ENCODE measurements at places on chromosomes 11 and 22.

GRCh38 chr11:123531325-123531724 lies 101.3 kb downstream of the GRAMD1B start:
- H3K4me1 ChIP-seq: no peaks in the 10 kb centered on the region
- DNase-seq: no peak
- no peak overlapping the region for H3K4me3 ChIP-seq
- H3K36me3 ChIP-seq: no peaks in the 10 kb centered on the region
- no peak overlapping the region for H3K27ac ChIP-seq

- H3K27ac ChIP-seq: no peak overlapping the region
- H3K36me3 ChIP-seq: peaks cover 11% of the 10 kb centered on the region
- H3K4me3 ChIP-seq: no peak overlapping the region
- H3K4me1 ChIP-seq: no peaks in the 10 kb centered on the region
- H3K27me3 ChIP-seq: no peaks in the 10 kb centered on the region
- DNase-seq: no peak
Measured at GRCh38 chr22:41862160-41862529, 29.2 kb downstream of the SREBF2 start.

DNA sequence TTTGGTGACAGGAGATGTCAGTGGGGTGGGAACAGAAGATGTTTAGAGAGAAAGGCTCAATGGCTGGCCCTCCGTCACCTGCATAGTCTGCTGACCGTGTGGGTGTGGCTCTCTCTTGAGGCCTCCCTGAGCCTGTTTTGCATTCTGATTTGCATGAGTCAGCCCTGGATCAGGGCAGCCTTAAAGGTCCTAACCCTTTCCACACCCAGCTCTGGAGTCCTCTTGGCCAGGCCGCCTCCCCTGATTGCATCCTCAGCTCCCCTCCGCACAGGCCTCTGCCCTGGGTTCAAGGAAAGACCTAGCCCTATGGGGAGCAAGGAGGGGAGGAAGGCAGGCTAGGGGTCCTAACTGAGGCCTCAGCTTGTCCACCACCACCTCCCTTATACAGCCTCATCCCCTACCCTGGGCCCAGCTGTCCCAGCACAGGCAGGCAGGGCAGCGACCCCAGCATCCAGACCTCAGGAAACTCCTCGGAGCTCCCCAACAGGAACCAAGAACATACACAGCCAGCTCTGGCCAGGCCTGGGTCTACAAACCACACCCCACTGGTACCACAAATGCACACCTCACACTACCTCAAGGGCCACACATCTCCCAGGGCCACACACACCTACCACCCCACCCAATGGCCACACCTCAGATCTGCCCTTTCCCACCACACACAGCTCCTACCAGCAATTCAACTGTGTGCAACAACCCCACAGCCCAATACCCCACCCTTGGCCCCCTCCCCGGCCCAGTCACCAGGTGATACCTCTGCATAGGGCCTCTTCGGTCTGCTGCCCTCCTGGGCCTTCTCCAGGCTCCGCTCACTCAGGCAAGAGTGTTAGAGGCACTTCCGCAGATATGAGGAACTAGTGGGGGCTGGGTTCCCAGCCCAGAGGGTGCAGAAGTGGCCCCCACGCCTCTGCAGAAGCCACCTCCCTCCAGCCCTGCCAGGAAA lies 13.7 kb downstream of the ARAP1 start:
- H3K36me3 ChIP-seq: no peaks in the 10 kb centered on the region
- H3K4me3 ChIP-seq: peak overlapping the region; percentile 9
- no peaks in the 10 kb centered on the region for H3K27me3 ChIP-seq
- no peak for DNase-seq

- no peak overlapping the region for H3K4me3 ChIP-seq
- H3K4me1 ChIP-seq: no peaks in the 10 kb centered on the region
- no peak for DNase-seq
- H3K27me3 ChIP-seq: no peaks in the 10 kb centered on the region
- no peak overlapping the region for H3K27ac ChIP-seq
- no peaks in the 10 kb centered on the region for H3K36me3 ChIP-seq
Measured at GRCh38 chr22:22756109-22756508, 111.7 kb downstream of the GGTLC2 start.

DNA sequence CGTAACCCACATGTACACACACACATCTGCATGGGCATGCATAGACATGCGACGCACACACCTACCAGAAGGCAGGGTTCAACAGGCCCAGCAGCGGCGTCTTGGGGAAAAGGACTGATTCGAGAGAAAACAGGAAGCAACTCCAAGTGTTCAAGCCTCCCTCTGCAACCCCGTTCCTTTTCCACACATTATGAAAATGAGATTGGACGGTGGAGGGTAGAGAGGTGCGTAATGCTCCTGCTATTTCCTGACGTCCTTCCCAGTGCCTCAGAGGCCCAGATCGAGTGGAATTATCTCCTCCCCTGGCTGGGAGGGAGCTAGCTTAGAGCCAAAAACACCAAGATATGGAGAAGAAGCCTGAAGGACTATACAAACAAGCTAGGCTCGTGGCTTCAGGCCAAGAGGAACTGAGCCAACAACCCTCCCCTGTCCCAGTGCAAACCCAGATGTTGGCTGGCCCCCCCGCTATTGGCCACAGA lies 289.2 kb downstream of the MN1 start:
- no peak for DNase-seq
- H3K27ac ChIP-seq: peak overlapping the region; percentile 58
- H3K4me3 ChIP-seq: no peak overlapping the region
- H3K4me1 ChIP-seq: peaks cover 31% of the 10 kb centered on the region
- no peaks in the 10 kb centered on the region for H3K27me3 ChIP-seq
- H3K36me3 ChIP-seq: no peaks in the 10 kb centered on the region

- H3K4me3 ChIP-seq: no peak overlapping the region
- no peak overlapping the region for H3K27ac ChIP-seq
- H3K27me3 ChIP-seq: no peaks in the 10 kb centered on the region
- H3K4me1 ChIP-seq: no peaks in the 10 kb centered on the region
- no peak for DNase-seq
Measured at GRCh38 chr11:95584589-95584988, 205.0 kb downstream of the FAM76B start.

DNA sequence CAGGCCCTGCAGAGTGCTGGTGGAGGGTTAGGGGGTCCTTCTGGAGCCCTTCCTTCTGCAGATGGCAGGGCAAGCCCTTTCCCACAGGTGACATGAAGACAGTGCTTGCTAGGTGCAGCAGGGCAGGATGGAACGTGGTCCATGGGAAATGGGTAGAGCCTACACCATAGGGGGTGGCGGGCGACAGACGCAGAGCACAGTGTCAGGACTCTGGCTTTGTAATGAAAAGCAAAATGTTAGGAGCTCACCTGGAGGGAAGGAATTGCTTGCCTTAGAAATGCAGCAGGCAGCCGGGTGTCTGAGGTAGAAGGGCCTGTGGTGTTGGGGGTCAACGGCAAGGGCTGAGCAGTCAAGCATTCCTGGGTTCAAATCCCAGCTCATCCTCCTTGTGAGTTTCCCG lies 54.9 kb downstream of the ARHGAP8 start:
- no peak for DNase-seq
- no peaks in the 10 kb centered on the region for H3K36me3 ChIP-seq
- no peaks in the 10 kb centered on the region for H3K27me3 ChIP-seq
- no peaks in the 10 kb centered on the region for H3K4me1 ChIP-seq

- no peaks in the 10 kb centered on the region for H3K36me3 ChIP-seq
- no peaks in the 10 kb centered on the region for H3K4me1 ChIP-seq
- no peak overlapping the region for H3K4me3 ChIP-seq
- no peak for DNase-seq
Measured at GRCh38 chr11:79762279-79762921, 321.6 kb upstream of the TENM4 start.

- no peaks in the 10 kb centered on the region for H3K27me3 ChIP-seq
- H3K4me1 ChIP-seq: no peaks in the 10 kb centered on the region
- H3K36me3 ChIP-seq: no peaks in the 10 kb centered on the region
- no peak for DNase-seq
- no peak overlapping the region for H3K27ac ChIP-seq
- H3K4me3 ChIP-seq: no peak overlapping the region
Measured at GRCh38 chr11:28132548-28132947, 24.4 kb downstream of the METTL15 start.

DNA sequence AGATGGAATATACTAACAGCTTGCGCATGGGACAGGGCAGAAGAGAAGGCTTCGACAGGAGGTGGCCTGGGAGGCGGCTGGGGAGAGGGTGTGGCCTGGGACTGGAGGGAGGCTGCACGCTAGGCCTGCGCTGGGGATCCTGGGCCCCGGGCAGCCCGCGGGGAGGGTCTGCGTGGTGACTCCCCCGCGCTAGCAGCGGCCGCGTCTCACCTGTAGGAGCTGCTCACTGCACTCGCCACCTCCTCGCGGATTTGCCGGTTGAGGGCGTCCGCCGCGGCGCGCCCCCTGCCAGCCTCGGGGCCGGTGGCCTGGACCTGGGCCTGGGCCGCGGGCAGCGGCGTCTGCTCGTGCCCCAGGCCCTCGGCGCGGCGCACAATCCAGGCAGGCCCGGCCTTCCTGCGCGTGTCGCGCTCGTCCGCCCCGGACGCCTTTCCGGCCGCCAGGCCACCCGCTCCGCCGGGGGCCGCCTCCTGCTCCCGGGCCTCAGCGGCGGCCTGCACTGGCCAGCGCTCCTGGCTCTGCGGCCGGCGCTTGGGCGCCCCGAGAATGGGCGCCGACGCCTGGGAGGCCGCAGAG lies 1.5 kb downstream of the MAP6 start:
- no peak for DNase-seq
- H3K4me1 ChIP-seq: no peaks in the 10 kb centered on the region
- no peaks in the 10 kb centered on the region for H3K27me3 ChIP-seq
- H3K36me3 ChIP-seq: no peaks in the 10 kb centered on the region
- peak overlapping the region; percentile 49 for H3K27ac ChIP-seq

- no peak for DNase-seq
- H3K27ac ChIP-seq: no peak overlapping the region
- H3K36me3 ChIP-seq: no peaks in the 10 kb centered on the region
- no peaks in the 10 kb centered on the region for H3K27me3 ChIP-seq
- H3K4me1 ChIP-seq: no peaks in the 10 kb centered on the region
Measured at GRCh38 chr22:31354515-31354914, 8.4 kb upstream of the PATZ1 start.

DNA sequence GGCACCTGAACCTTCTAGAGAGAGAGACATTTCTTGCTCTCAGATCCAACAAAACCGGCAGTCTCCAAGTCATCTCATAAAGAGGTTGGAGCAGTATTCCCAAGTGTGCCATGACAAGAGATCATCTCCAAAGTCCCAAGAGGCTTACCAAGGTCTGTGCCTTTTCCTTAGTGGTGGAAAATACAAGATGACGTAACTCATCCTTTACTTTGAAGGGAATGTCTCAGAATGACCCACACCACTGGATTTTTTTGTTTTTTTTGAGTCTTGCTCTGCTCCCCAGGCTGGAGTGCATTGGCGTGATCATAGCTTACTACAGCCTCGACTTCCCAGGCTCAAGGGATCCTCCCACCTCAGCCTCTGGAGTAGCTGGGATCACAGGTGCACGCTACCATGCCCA lies 71.0 kb upstream of the SLC22A12 start:
- H3K4me3 ChIP-seq: no peak overlapping the region
- no peak overlapping the region for H3K27ac ChIP-seq
- no peaks in the 10 kb centered on the region for H3K27me3 ChIP-seq
- H3K36me3 ChIP-seq: no peaks in the 10 kb centered on the region
- H3K4me1 ChIP-seq: no peaks in the 10 kb centered on the region

DNA sequence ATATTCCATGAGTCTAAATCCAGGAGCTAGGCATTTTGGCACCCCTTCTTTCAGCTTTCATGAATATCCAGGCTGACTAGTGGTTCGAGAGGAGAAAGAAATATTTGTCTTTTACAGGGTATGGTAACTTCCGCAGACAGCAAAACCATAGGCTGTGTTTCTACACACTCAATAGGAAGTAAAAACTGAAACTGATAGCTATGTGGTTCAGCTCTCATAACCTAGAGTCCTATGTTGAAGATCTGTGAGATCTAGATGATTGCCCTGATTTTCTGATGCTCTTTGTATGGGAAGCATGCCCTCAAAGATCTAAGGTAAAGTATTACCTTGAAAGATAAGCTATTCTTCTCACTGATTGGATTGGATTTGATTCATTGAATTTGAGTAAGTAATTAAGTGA lies 118.3 kb downstream of the CD44 start:
- peaks cover 13% of the 10 kb centered on the region for H3K4me1 ChIP-seq
- no peak overlapping the region for H3K4me3 ChIP-seq
- no peaks in the 10 kb centered on the region for H3K36me3 ChIP-seq
- H3K27me3 ChIP-seq: no peaks in the 10 kb centered on the region
- H3K27ac ChIP-seq: no peak overlapping the region

DNA sequence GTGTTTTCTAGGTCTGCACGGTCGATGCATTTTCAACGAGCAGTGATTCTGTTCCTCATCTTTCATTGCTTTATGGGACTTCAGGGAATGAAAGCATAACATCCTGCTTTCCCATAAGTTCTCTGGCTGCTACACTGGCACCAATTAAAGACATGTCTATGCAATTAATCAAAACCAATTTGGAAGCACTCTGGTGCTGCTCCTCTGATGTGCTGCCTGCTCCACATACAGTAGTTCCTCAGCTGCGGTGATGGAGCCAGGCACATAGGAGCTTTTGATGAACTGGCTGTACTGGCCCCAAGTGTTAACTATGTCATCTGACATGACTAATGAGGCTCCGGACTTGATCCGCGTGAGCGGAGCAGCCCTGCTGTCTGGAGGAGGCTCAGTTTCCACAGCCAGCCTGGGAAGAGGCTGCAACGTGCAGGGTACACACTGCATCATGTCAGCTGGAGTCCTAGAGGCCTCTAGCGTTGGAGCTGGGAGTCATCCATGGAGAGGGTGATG lies 29.8 kb downstream of the GVQW3 start:
- no peak overlapping the region for H3K27ac ChIP-seq
- no peak overlapping the region for H3K4me3 ChIP-seq
- H3K27me3 ChIP-seq: no peaks in the 10 kb centered on the region
- DNase-seq: no peak
- no peaks in the 10 kb centered on the region for H3K4me1 ChIP-seq

DNA sequence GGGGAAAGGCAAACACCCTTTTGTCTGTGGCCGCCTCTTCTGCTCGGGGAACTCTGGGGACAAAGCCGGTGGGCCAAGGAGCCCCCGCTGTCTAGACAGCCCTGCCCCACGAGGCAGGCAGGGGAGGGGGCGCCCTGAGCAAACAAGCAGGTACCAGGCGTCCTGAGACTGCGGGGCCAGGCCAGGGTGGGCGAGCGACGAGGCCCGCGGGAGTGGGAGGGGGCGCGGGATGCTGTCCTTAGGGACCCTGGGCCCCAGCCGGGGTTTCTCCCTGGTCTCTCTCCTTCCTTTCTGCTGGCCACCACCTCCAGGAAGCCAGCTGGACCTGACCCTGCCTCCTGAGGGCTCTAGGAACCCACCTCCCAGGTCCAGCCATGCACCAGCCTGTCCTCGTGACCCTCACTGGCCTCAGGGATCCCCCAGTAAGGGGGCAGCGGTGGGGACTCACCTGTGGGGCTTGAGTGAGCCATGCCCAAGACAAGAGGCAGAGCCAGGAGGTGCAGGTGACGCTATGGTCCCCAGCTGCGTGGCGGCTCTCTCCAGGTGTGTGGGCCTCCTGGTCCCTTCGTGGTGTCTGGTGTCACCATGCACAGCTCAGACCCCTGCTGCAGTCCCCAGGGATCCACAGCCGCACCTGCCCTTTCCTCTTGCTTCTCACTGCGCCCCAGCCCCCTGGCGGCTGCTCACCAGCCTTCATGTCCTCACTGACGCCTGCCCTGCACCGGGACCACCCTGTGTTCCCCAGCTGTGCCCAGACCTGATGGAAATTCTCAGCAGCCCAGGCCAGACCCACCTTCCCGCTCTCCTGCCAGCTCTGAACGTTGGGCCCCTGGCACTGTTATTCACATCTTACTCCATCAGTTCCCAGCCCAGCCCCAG lies 26.5 kb upstream of the MUC5AC start:
- no peaks in the 10 kb centered on the region for H3K36me3 ChIP-seq
- no peaks in the 10 kb centered on the region for H3K4me1 ChIP-seq
- H3K27me3 ChIP-seq: no peaks in the 10 kb centered on the region
- no peak for DNase-seq
- no peak overlapping the region for H3K27ac ChIP-seq

- no peaks in the 10 kb centered on the region for H3K4me1 ChIP-seq
- no peaks in the 10 kb centered on the region for H3K27me3 ChIP-seq
- H3K4me3 ChIP-seq: no peak overlapping the region
- H3K27ac ChIP-seq: no peak overlapping the region
- H3K36me3 ChIP-seq: no peaks in the 10 kb centered on the region
Measured at GRCh38 chr11:17750013-17750800, 15.6 kb downstream of the KCNC1 start.

Data from ascending aorta (tissue), 2 donors.